GM12891 (cell line): ENCODE measurements at places on chromosomes 7 and 10.

DNA sequence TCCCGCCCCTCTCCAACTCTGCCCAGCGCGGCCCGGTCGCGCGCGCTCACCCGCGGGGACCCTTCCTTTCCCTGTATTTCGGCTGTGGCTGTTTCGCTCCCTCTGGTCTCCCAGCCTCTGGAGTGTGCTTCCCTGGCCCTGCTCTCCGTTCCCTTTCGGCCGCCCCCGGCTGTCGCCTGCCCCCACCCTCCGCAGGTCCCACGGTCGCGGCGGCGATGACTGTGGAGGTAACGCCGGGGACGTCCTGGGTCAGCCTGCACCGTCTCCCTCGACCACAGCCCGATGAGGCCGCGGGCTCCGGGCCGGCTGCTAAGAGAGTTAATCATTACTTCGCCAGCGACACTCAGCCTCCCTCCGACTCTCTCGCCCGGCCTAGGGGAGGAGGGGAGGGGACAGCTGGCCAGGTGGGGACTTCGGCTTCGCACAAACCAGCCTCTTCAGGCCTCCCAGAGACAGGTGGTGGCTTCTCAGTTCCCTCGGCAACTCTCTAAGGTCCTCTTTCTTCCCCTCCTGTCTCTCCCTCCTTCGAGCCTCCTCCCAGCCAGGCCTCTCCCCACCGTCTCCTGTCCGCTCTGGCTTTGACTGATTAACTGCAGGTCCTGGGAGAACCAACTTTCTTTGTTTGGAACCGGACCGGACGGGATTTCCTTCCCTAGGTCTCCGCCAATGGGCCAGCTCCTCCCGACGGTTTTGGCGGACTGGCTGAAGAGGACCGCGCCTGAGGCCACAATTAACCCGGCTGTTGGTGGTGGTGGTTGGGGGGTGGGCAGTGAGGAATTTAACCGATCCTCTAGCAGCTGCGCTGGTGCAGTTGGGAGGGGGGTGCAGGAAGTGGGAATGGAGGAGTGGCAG is 5.6 kb upstream of the PAX2 start:
- no peak for DNase-seq

DNA sequence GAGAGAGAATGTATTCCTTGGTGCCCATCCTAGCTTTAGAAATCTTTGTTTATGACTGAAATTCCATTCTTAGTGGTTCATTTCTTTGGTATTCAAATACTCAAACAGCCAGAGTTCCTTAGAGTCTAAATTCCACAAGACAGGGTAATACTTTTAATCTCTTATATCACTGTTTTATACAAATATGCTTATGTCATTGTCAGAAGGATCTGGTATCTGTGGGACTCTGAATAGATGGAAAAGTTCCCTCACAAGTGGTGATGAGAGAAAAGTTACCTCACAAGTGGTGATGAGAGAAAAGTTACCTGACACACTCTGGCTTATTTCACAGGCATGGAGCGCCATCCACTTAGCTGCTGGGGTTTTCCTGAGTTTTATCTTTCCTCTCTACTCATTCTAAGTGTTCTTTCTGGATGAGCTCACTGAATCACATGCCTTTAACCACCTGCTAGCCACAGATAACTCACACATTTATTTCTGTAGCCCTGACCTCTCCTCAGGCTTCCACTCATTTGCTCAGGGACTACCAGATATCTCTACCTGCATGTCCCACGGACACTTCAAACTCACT is 784.0 kb downstream of the SUGCT start:
- no peak for DNase-seq

DNA sequence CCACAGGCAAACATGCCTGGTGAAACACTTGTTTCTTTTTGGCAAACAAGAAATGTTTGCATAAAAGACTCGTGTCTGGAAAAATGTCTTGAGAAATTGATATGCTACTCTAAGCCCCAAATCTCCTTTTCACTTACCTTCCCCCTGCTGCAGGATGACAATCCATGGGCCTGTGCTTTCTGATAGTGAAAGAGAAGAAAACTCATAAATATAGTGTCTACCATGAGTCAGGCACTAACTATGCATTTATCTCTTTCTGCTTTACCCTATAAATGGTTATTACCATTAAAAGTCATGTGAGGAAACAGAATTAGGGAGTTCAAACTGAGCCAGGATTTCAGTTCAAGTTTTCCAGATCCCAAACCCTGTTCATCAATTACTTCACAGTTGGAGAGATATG is 6.6 kb upstream of the TARP start:
- no peak for DNase-seq

DNA sequence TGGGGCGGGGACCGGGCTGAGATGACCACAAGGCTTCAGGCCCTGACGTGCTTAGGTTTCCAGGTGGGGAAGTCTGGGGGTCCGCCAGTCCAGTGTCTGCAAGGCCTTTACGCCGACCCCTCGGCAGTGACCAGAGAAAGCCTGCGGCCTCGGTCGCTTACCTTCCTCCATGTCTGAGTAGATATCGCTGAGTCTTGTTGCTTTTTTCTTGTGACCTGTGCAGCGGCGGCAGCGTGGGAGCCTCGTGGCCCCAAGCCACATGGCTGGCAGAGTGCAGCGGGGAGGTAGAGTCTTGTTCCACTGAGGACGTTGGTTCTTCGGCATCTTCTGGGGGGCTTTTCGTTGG is 329 bp downstream of the NOLC1 start:
- no peak for DNase-seq

DNA sequence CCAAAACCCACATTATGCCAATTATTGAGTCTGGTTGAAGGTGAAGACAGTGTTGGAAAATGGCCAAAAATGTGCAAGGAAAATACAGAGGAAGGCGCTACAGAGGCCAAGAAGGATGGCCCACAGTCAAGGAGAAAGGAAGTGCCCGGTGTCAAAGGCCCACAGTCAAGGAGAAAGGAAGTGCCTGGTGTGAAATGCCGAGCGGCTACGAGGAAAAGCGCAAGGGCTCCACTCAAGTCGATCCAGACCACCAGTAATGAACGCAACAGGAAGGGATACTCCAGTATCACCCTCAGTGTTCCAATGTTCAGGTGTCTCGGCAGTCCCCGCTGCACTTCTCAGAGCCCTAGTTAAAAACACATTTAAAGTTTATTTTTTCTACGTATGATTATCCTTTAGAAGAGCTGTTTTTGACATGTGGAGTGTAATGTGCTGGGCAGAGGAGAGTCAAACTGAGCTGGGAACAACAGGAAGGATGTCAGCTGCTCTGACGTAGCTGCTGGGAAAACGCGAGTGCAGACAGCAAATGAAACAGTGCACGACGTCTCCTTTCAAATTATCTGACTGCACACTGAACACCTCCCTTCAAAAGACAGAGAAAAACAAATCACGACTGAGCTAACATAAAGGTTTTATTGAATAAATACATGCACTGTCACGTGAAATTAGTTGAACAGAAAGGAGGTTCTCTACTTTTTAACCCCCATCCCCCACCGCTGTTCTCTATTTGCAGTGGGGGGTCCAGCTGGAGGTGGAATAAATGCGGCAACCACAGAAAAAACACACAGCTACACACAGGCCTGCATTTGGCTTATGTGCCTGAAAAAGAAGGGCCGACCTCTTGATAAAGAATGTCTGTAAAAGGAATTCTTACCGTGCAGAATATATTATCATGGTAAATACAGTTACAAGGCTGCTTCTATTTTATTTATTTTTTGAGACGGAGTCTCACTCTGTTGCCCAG is 26.1 kb upstream of the NCAPG2 start:
- DNase-seq = no peak

DNA sequence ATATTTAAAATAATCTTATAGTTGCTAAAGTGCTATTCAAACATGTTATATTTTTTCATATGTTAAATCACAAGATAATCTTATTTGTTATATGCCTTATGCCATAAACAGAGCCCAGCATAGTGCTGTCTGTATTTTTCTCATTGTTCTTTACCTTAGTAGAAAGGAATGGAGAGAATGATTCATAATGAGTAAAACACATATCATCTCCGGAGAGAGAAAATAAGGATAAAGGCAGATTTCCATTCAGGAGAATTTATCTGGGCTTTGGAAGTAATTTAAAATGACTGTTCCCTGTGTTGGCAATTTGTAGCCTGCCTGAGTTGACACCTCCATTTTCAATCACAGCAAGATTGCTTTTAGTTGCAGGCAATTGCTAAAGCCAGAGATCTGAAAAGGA is 30.2 kb downstream of the CHN2 start:
- no peak for DNase-seq
